Endothelial cell of coronary artery (primary cell): ENCODE measurements at places on chromosomes 2 and 18. TPM values are rescaled to one million over a fixed set of nuclear protein-coding genes. Genes with fewer than 3 reads are reported as not detected.

METTL4 gene
- 7.7 and 10.0 TPM in 2 replicates for total RNA-seq

FOXI3 gene
- total RNA-seq = not detected in 2 replicates

ANKRD53 gene
- total RNA-seq = 0.09 and 0.18 TPM in 2 replicates

PLA2R1 gene
- 13.7 and 20.0 TPM in 2 replicates for total RNA-seq

LRATD1 gene
- total RNA-seq = 0.19 and 0.27 TPM in 2 replicates

PTCD3 gene
- total RNA-seq = 63.8 and 70.3 TPM in 2 replicates

DUSP19 gene
- total RNA-seq = 1.6 and 3.3 TPM in 2 replicates

GCKR gene
- total RNA-seq = 6.7 and 9.3 TPM in 2 replicates

RTP5 gene
- not detected in 2 replicates for total RNA-seq

LIPG gene
- 48.0 and 56.4 TPM in 2 replicates for total RNA-seq

NOSTRIN gene
- total RNA-seq = 0.36 TPM in 1 of 2 replicates, not detected in the other

SULT6B1 gene
- not detected in 2 replicates for total RNA-seq
